Amniotic epithelial cell (primary cell): ENCODE measurements at places on chromosomes 11 and 22.

DNA sequence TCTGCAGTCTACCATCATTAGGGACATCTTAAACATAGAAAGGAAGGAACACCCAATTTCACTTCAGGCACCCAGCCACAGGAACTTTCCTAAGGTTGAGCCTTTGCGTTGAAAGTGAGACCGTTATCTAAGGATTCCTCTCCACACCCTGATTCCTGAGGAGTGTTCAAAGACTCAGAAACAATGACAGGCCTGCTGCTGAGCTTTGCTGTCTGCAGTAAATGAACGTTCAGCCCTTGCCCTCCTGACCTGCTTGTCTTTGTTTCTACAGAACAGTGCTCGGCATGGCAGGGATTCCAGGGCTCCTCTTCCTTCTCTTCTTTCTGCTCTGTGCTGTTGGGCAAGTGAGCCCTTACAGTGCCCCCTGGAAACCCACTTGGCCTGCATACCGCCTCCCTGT is 7.0 kb downstream of the PRSS23 start:
- no peak for DNase-seq

DNA sequence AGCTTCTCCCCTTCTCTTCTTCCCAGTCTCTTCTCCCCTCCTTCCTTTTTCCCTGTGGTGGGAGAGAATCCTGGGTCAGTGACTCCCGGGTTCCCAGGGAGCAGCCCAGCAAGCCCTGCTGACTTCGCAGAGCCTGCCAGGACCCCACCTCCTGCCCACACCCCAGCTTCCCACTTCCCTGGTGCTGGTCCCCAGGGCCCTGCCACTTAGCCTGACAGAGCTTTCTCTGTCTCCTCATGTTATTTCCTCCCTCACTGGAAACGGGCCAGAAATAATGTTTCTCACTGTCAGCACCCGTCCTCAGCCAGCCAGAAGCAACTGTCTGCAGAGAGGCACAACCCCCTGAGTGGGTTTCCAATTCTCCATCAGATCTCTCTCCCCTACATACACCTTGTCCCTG is 27.1 kb downstream of the C11orf96 start:
- DNase-seq, result no peak

GRCh38 chr11:44509296-44509695 is 56.2 kb upstream of the CD82 start:
- DNase-seq, result no peak

DNA sequence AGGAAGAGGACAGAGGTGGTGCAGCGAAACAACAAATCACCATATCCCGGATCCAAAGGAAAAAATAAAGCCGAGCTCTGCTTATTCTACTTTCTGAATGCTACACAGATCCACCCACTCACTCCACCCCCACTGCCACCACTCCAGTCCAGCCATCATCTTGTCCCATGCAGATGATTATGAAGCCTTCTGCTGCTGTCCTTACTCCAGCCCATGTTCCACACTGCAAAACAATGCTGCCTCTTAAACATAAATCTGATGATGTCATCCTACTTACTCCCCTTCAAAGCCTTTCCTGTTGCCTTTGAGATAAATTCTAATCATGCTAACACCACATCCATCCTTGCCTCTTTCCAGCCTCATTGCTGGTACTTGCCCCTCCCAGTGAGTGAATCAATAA is 6.5 kb upstream of the DRD2 start:
- DNase-seq, result peak; percentile 34

GRCh38 chr22:41831828-41832552 is 915 bp upstream of the SREBF2 start:
- peak; percentile 31 for DNase-seq

DNA sequence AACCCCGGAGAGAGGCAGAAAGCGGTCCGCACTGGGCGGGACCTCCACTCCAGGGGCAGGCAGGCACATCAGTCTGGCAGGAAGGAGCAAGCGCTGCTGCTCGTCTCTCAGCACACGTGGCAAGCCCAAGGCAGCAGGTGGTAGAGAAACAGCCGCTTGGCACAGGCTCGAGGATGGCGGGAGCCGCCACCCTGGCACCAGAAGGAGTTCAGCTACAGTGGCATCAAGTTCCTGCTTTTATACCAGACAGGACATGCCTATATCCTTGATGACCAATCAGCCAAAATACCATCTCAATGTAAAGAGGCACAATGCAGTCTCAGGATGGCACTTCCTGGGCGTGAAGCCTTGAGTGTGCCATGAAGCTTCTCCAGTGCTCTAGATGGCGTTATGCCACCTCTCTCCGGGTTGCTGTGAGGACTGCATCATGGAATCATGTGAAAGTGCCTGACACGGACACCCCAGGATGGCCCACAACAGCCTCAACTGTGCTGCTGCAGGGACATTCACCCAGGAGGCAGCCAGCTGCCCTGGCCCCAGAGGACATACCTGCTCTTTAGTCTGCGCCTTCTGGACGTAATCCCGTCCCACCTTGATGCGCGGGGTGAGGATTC is 64.8 kb downstream of the APOL1 start:
- DNase-seq, result no peak

DNA sequence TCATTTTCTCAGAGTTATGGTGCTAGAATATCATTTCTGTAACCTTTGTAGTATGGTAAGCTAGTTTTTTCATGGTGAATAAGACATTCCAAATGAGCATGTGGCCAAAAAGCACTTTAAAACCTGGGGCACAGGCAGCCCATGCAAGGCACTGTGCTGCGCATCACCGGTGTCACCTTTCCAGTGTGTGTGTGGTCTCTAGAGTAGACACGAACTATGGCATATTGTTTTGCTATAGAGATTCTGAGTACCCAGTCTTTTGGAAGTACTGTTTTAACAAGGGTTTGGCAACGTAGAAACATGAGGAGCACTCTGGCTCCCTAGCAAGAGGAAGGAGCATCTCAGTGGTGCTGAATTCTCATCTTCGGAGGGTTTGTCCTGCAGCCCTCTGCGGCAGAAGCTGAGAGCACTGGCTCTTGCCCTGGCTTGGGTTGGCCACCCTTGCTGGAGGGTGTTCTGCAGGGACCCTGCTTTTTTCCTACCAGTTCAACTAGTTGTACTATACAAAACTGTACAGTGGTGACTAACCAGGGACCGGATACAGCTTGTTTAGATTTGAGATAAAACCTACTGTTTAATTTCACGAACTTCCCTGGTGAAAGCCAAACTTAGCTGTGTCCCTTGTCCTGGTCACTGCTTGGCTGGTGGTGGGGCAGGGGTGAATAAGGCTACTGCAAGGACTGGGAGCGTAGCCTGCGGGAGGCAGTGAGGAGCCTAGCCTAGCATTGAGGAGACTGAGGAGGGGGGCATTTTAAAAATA is 135.7 kb downstream of the ATXN10 start:
- DNase-seq, result no peak

DNA sequence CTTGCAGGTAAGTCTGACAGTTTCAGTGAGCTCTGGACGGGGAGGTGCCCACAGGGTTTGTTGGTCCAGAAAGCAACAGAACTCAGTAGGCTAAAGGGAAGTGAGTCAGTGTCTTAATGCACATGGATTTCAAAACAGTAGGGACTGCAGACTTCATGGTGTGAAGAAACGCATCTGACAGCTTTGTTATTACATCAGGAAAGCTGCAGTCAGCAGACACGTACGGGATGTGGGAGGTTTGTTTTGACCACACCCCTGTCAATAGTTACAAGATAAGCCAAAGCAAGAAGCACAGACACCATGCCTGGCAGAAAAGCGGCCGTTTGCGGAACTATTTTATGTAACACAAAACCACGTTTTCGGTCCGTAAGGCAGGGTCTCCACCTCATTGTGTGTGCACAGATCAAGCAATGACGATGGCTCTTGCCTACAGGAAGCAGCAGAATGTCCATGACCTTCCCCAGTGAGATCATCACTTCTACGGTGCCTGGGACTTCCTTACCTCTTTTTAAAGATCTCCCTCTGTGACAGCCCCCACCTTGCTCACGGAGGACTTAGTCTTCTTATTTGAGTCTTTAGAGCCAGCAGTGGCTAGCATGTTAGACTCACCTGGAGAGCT is 58.2 kb upstream of the FTH1 start:
- peak; percentile 99 for DNase-seq

DNA sequence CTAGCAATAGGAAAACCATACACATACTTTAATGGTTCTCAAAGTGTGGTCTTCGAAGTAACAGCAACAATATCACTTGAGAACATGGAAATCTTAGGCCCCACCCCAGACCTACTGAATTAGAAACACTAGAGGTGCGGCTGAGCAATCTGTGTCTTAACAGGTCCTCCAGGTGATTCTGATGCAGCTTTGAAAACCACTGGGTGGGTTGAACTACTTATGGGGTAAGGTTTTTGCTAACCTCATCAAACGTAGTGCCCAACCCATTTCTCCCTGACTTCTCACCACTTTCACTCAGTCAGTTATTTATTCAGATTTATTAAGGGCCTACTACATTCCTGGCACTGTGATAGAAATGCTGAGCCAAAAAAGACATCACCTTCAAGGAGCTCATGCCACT is 3.7 kb downstream of the MPZL2 start:
- no peak for DNase-seq

GRCh38 chr11:20114588-20114987 is 45.7 kb downstream of the DBX1 start:
- no peak for DNase-seq
